Right lung (tissue), 10 donors: ENCODE measurements at places on chromosomes 3 and 15. TPM values are rescaled to one million over a fixed set of nuclear protein-coding genes. Genes with fewer than 3 reads are reported as not detected.

Gene MEF2A
- polyA plus RNA-seq, result 74.0 TPM

Gene ZNF592
- polyA plus RNA-seq, result 23.0 TPM

Gene RBP2
- 0.96 TPM for polyA plus RNA-seq

Gene CALML4
- 13.5 TPM for polyA plus RNA-seq

Gene XYLB
- 8.0 TPM for polyA plus RNA-seq
